ENCODE measurements at places on chromosomes 1 and 21.

- no peak for DNase-seq
These were observed 43.5 kb downstream of the MORN1 start for GRCh38 chr1:2347896-2348295.

DNA sequence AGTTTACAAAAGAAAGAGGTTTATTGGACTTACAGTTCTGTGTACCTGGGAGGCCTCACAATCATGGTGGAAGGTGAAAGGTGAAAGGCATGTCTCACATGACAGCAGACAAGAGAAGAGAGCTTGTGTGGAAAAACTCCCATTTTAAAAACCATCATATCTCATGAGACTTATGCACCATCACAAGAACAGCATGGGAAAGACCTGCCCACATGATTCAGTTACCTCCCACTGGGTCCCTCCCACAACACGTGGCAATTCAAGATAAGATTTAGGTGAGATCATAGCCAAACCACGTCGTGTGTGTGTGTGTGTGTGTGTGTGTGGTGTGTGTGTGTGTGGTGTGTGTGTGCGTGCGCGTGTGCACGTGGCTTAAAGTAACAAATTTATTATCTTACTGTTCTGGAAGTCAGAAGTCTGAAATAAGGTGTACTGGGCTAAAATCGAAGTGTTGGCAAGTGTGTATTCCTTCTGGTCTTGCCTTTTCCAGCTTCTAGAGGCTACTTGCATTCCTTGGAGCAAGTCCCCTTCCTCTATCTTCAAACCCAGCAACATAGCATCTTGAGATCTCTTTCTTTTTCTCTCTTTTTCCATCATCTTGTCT is 48.1 kb upstream of the MPC2 start:
- DNase-seq, result no peak

DNA sequence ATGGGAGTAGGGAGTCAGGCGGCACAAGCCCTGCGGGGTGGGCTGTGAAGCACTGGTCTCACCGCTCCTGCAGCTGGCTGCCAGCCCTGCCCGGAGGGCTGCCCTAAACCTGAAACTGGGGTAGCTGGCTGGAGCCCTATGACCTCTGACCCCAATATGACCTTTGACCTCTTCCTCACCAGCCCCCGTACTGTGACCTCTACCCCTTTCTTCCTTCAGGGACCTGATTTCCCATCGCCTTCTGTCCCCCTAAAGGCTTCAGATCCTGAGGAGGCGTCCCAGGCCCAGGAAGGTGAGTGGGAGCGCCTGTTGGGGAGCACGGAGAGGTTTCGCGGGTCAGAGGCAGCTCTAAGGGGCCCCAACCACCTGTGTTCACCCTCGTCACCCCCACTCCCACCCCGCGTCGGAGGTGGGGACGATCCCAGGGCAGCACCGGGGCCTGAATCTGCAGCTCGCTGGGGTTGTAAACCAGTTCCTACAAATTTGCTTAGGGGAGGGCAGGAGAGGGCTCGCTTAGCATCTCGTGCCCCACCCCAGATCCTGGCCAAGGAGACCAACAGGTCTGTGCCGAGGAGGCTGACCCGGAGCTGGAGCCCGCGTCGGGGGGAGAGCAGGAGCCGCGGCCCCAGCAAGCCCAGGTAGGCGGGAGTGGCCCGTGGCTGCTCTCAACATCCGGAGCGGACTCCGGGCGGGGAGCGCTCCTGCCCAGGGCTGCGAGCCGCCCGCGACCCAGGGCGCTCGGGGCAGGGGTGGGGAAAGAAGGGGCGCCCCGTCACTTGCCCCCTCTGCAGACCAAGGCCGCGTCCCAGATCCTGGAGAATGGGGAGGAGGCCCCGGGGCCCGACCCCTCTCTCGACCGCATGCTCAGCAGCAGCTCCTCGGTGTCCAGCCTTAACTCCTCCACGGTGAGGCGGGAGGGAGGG is 7.3 kb downstream of the SYTL1 start:
- DNase-seq, result no peak

DNA sequence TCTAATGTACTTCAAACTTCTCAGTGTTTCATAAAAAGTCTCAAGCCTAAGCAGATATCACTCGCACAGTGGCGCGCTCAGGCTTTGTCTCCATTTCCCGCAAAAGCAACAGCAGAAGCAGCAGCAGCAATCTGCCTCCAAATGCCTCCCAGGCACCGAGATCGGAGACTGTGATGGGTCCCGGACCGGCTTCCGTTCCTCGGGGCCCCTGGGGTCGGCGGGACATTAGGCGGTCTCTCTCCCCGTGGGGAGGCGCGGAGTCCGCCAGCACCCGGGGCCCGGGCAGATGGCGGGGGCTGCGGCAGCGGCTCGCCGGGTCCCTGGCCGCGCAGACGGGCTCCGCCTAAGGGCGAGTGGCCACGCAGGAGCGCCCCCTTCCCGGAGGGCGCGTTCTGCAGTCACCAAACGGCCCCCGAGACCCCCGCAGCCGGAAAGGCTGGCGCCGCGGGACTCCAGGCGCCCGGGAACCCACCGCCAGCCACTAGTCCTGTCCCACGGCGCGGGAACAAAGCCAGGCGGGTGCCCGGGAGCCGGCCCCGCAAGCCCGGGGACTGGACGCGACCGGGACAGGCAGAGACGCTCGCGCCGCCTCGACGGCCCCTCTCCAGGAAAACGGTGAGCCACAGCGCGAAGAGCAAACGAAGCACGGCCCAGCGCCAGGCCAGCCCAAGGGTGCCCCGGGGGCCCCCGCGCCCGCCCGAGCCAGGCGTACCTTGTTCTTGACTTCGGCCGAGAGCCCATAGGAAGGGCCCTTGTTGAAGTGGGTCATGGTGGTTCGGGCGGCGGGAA is 590 bp downstream of the CNN3 start:
- peak; percentile 53 for DNase-seq

- DNase-seq, result no peak
These were observed 108.7 kb upstream of the F3 start for GRCh38 chr1:94650301-94650700.

DNA sequence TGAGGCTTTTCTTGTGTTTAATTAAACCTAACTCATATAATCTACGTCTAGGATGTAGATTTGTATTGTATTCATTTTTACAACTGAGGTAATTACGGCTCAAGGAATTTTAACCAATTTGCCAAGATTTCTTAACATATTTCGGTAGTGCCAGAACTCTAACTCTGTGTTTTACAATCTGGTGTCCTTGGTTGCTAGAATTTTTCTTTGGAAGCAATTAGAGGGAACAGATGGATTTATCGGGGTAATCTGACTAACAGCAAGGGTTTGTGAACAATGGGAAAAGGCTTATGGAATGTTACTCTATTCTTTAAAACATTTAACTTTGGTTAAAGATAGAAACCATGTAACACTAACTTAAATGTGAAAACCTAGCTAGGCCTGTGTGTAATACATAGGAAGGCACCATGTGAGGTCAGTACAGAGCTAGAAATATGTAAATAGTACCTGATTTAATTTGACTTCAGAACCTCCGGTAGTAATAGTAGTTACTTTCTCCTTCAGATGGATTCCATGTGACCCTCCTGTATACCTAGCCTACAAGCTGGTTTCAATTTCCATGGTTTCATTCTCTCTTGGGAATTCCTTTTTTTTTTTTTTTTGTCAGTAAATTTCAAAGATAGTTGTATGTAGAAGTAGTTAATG is 1.2 kb downstream of the MTF2 start:
- peak; percentile 83 for DNase-seq

DNA sequence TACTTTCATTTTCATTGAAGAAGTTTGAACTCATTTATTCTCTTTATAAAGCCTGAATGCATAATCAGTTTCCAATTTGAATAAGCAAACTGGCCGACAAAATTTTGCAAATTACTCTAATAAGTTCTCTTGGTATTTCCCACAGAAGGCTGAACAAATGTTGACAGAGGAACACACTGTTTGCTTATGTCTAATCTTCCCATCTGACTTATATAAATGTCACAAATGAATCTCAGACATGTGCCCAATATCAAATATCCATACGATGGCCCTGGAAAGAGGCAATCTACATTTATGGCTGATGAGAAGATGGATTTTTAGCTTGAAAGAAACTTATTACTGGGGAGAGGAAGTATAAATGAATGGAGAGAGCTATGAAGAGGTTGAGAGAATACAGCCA is 380.6 kb upstream of the ZRANB2 start:
- DNase-seq, result no peak

DNA sequence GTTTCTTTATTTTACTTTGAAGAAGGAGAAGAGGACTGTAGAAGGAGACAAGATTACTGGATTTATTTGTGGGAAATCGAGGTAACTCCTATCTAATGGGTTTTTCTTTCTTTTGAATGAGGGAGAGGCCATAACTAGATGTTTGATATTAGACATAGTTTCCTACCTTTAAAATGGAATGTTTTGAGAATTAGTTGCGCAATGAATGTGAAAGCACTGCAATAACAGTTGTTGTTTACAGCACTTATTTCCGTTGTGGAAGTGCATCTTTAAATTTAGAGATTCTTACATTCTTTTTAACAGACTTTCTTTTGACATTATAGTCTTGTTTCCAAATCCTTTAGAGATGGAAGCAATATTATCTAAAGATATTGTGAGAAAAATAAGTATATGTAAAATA is 229.0 kb downstream of the SRGAP2C start:
- DNase-seq, result no peak

- no peak for DNase-seq
These were observed 145.4 kb downstream of the C1orf21 start for GRCh38 chr1:184532199-184532598.

DNA sequence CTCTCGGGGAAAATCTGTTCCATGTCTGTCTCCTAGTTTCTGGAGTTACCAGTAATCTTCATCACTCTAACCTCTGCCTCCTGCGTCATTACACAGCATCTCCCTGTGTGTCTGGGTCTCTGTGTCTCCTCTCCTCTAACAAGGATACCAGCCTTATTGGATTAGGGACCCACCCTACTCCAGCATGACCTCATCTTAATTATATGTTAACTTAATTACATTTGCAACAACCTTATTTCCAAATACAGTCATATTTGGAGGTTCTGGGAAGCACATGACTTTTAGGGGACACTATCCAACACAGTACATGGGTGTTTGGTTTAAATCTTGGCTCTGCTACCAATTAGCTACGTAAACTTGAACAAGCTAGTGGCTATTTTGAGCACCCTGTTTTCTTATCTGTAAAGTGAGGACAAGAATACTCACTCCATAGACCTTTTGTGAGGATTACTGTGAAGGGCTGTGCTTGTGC is 83.9 kb upstream of the SGIP1 start:
- no peak for DNase-seq

DNA sequence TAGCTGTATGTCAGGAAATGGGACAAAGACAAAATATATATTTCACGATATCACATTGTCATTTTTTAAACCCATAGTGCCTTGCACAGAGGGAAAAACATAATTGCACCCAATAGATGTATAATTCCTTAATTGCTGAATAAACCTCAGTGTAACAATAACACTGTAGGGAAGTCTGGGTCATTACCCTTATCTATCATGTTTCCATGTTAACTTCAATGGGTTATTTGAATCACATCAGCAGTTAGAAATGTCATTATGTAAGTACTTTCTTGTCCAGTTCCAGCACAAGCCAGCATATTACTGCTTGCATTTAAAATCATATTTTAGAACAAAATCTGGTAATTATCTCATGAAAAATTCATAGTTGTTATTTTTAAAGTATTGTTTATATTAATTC is 222.7 kb downstream of the HMCN1 start:
- no peak for DNase-seq

- DNase-seq, result no peak
These were observed 82.5 kb upstream of the MPC2 start for GRCh38 chr1:168019407-168019806.

GRCh38 chr1:218865591-218865990 is 308.1 kb upstream of the LYPLAL1 start:
- peak; percentile 47 for DNase-seq

DNA sequence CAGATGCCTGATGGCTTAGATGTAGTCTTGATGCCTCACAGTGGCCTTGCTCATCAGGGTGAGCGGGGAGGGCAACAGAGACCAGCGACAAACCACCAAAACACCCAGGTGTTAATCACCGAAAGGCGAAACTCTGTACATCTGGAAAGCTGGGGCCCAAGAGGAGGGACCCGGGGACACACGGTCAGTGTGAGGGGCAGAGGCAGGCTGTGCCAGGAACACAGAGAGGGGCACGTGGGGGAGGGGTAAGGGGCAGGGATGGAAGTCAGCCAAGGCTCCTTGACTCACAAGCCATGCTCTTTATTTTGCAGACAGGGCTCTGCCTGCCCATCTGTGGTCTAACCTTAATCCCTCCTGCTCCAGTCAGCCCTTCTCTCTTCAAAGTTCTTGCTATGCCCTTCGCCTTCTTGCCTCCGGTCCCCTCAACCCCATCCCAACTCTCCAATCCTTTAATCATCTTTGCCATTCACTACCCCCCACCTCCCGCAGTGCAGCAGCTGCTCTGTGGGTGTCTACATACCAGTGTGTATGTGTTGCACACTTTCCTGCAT is 4.3 kb downstream of the MEF2D start:
- peak; percentile 28 for DNase-seq

DNA sequence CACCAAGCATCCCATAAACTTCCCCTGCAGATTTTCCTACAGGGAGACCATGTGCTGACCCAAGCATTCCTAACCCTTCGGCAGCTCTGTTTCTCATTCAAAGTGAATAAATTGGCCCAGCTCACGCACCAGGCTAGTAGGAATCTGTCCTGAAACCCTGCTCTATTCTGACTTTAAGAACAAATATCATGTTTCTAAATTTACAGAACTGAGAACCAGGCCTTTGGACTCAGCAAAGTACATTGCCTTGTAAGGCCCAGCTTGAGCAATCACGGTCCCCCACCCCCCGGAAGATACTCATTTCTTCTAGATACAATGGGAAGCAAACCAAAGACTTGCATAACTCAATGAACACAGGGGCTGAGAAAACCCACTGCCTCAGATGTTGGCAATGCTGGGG is 160.1 kb upstream of the NFIA start:
- DNase-seq, result no peak

GRCh38 chr1:46735708-46736324 is 16.9 kb upstream of the EFCAB14 start:
- peak; percentile 60 for DNase-seq

- no peak for DNase-seq
These were observed 5.1 kb downstream of the AGRN start for GRCh38 chr1:1024771-1025699.

DNA sequence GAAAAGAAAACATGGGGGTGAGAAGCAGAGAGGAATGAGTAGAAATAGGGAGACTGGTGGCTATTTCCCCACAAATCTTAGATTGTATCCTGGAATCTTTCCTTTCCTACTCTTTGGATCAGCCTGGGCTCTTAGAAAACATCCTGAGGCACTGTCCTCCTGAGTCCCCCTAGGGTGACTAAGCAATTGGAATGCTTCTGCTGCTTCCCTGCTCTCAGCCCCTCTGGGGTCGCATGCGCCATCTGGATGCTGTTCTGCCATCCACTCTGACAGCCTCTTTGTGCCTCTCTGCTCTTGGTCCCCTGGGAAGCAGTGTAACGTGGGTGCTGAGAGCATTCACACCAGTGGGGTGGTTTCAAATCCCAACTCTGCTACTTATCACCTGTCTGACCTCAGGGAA is 443.0 kb downstream of the SIPA1L2 start:
- no peak for DNase-seq
